ENCODE measurements at places on chromosomes 3 and 15.

GRCh38 chr15:28026221-28026620, 72.9 kb downstream of the OCA2 start:
- DNase-seq = no peak

DNA sequence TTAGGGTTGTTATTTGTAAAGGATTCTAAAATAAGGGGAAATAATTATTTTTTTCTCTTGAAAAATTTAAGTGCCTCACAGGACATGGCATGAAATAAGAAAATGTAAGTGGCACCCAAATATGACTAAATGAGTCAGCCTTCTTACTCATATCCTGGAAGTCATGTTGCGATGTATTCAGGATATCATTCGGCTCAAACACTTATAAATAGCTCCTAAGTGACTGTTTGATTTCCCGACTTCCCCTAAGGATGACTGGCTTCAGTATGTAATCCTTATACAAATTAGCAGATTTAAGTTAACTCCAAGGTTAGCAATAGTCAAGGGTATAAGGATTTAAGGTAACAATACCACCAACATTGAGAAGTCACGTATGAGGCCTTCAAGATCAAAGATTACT, 57.3 kb upstream of the OSTN start:
- no peak for DNase-seq

GRCh38 chr15:85463276-85463892, 83.0 kb downstream of the AKAP13 start:
- DNase-seq = no peak

- no peak for DNase-seq
Measured at GRCh38 chr3:43862470-43862869, 171.7 kb downstream of the ABHD5 start.

GRCh38 chr3:26346497-26346896, 276.1 kb upstream of the LRRC3B start:
- no peak for DNase-seq
